ENCODE measurements at places on chromosomes 12 and 14.

DNA sequence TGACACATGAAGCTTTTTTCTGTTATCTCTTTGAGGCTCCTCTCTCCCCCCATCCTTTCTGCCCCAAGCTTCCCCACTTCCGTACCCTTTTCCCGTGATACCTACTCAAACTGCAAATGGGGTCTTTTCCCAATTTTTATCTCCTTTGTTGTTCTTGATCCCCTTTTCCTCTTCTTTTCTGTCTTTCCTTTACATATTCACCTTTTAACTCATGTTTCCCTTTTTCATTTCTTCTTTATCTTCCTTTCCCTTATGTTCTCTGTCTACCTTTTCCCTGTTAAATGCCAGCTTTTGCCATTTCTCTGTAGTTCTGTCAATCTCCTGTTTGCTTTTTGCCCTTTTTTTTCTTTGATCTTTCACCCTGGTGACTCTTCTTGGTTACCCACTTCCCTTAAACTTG lies 2.6 kb upstream of the BHLHE41 start:
- no peak for DNase-seq

DNA sequence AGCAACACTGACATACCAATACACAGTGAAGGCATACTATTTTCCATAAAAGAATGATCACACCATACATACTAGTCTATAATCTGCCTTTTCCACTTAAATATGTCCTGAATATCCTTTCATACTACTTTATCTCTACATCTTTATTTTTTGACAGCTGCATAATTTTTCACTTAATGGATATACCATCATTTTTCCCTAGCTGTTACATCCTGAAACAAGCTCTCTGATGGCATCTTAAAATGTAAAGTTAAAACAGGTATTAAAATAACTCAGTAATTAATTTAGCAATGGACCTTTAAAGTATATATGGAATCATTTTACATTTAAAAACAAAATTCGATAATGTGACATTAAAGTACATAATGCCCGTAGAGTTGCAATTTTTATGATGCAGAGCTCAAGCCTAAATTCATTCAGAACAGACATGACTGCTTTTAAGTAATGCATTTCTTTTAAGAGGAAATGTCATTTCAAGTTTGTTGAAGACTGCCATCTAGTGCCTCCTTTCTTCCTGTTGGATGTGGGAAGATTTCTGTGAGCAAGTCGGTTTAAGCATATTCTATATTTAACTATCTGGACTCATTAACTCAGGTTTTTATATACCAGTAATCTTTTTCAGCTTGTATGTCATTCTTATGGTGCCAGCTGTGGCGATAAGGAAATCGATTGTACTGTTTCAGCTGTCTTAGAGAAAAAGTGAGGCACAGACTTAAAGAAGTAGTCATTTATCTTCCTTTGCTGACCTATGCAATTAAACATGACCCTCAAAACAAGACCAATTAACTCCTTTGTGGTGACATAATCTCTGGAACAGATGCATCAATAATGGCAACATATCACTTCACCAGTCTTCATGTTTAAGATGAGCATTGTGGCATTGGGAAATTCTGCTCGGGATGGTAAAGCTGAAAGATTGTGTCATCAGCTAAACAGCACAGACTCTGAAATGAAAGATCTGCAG lies 20.3 kb downstream of the PRICKLE1 start:
- DNase-seq = peak; percentile 43

DNA sequence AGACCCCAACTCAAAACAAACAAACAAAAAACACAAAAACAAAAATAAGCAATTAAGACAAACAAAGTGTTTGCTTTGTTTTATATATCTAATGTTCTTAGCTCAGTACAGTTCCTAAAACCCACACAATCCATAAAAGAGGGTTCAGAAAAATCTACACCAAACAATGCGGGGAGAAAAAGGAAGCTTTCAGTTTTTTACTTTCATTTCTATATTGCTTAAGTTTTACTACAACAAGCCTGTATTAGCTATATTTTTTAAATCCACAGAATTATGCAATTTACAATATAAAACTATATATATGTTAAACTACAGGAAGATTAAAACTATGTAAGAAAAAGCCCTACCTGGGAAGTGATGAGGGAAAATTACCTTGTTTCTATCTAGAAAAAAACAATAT lies 41.4 kb downstream of the CLIP1 start:
- DNase-seq = no peak

DNA sequence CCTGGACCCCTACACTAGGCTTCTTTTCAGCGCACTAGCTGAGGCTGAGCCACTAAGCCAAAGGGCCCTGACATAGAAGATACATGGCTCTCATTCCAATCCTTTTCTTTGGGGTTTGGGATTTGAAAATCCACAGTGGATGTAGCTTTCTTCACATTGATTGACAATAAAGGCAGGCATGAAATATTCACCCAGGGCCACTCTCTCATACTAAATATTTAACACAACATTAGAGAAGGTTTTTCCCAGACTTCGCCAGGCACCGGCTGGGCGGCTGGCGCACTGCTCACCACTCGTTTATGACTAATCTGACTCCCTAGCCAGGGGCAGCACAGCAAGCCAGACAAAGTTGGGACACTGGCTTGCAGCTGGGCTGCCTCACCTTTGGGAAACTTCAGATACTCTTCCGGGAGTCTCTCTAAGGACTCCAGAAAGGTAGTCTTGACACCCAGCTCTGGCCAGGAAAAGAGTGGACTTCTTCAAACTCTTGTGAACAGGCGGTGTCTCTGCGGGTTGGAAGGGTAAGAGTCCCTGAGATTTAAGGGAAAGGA lies 699 bp upstream of the HOXC11 start:
- no peak for DNase-seq

GRCh38 chr12:49543221-49543913 lies 4.5 kb downstream of the KCNH3 start:
- DNase-seq = no peak

DNA sequence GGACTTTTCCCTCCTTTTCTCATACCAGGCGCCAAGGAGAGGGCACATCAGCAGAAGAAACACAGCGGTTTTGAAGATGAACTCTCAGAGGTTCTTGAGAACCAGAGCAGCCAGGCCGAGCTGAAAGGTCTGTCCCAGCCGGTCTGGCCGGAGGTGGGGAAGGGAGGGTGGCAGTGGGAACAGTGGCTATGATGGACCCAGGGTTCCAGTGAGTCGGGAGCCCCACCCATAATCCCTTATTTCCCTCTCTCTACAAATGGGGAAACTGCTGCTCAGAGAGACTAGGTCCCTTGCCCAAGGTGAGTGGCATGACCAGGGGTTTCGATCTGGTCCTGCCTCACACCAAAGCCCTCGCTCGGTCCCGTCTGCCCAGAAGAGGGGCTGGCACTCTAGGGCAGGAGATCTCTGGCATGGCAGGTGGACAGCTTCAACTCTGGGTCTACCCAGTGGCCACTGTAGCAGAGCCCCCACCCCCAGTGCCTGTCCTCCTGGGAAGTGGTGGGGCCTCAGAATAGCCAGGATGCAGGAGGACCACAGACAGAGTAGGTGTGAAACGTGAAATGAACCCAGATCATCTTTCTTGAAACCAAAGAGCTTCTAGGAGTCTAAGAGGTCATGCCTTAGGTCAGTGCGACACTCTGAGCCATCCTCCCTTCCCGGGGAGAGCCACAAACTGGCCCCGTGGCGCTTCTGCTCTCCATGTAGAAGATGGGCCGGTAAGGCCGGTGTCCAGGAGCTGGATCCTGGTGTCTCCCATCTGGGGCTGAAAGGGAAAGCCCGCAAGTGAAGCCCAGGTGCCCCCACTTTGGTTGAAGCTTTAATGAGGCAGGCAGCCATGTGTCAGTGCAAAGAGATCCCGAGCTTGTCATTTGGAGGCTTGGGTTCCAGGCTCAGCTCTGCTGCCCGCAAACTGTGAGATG lies 7.0 kb downstream of the CHGA start:
- DNase-seq = no peak

DNA sequence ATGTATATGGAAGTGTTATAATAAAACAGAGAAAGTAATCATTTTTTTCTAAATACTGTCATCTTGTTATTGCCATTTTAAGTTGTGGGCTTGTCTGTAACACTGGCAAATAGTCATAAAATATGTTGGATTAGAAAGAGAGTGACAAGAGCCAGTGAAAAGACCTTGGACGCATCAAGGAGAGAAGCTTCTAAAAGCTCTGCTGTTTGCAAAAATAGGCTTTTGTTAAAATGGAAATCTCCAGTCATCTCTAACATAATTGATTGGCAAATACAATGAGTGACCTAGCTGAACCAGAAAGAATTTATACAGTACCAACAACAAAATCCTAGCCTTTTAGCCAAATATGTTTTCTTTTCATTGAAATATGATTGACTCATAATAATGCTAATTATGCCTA lies 245.8 kb upstream of the RMST start:
- no peak for DNase-seq

DNA sequence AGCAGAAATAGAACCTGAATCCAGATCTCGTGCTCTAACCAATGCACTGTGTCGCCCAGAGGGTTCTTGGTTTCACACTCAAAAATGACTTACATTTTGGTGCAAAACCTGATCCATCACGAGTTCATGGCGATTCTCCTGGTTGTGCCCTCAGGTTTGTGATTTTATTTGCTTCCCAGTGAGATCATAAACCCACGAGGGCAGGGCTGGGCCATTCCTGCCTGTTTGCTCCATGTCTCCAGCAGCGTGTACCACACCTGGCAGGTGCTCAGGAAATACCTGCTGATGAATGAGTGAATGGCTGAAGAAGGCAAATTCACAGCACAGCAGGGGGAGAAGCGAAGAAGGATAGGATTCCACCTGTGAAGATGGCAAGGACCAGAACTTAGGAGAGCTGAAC lies 9.4 kb downstream of the ACACB start:
- DNase-seq = no peak

GRCh38 chr12:48131517-48131916 lies 12.4 kb downstream of the PFKM start:
- DNase-seq = no peak

- no peak for DNase-seq
Observed at GRCh38 chr14:52069307-52070050, 620 bp upstream of the NID2 start.

GRCh38 chr12:62533087-62533754 lies 66.6 kb downstream of the MON2 start:
- no peak for DNase-seq

- no peak for DNase-seq
Observed at GRCh38 chr12:4910502-4911315, 1.0 kb downstream of the KCNA1 start.

DNA sequence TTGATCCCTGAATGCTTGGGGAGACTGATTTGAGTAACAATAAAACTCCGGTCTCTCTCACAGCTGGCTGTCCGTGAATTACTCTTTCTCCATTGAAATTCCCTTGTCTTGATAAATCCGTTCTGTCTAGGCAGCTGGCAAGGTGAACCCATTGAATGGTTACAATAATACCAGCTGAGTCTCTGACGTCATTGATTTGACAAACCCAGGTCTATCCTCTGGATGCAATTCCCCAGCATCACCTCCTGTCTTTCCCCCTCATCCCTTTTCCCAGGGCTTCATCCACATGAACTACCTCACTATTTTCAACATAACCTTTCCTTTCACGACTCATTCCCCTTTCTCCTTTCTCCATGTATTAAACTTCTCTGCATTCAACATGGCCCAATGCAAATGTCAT lies 98.7 kb upstream of the TMEM132C start:
- no peak for DNase-seq

DNA sequence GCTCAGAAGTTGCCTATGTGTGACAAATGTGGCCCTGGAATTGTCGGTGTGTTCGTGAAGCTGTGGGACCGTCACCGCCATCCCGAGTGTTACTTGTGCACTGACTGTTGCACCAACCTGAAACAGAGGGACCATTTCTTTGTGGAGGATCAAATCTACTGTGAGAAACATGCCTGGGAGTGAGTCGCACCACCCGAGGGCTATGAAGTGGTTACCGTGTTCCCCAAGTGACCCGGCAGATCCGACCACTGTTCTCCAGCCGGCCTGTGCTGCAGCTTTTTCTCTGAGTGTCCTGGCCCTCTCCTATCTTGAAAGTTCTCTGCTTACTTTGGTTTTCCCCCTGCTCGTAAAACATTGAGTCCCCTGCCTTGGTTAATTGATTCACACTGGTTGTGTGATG lies 65.3 kb downstream of the VCPKMT start:
- DNase-seq = no peak

- peak; percentile 42 for DNase-seq
Observed at GRCh38 chr14:50830932-50831725, at the start of gene NIN. TSS of gene NIN (minus strand) at chr14:50831162. CDS start at chr14:50822056, 9,106 bp downstream.

- DNase-seq = no peak
Observed at GRCh38 chr14:80239631-80240030, 28.3 kb upstream of the DIO2 start.

- DNase-seq = no peak
Observed at GRCh38 chr12:48602192-48602989, 32.5 kb upstream of the LALBA start.

DNA sequence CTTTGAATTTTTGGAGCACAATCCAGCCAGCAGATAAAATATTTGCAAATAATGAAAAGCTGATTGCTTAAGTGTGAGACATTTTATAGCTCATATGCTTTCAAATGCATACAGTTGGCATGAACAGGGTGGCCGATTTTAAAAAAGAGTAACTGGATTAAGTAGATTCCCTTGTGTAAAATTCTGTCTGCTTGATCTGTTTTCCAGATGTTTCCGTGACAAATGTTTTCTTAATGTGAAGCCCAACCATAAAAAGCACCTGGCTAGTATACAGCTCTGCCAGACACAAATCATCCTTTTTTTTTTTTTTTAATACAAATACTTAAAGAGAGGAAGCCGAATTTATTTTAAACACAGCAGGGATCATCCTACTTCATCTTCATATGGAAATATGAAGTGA lies 440.7 kb downstream of the CCER1 start:
- no peak for DNase-seq

GRCh38 chr12:74732826-74733225 lies 195.2 kb downstream of the ATXN7L3B start:
- no peak for DNase-seq

DNA sequence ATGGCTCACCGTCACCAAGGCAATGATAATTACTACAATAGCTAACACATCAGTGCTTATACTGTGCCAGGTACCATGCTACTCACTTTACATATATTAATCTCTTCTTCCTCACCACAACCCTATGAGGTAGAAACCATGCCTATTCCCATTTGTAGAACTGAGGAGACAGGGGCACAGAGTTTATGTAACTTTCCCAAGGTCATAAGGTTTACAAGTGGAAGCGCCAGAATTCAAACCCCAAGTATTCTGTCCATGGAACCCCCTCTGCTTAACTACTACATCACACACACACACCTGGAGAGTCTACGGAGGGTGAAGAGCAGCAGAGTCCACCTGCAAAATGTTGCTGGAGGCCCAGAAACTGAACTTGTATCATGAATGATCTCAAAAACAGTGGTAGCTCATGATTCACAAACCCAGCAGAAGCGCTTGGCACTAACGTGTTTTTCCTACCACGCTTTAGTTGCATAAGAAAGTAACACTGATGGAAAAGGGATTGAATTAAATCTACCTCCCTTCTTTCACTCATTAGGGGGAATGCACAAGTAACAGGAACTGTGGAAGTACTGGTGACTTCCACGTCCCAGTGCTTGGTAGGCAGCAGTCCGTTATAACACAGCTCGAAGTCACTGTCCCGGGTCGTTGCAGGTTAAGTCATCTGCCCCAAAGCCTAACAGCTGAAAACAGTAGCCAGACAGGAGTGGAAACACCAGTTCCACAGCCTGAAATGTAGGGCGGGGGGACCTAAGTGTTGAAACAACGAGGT lies 2.0 kb downstream of the ITPR2 start:
- DNase-seq = no peak

All from RCC 7860 (cell line).